Stimulated activated CD8-positive, alpha-beta memory T cell treated with anti-CD3 and anti-CD28 coated beads, Interleukin-15, amount 100 ng/mL, for 4 hours (primary cell): ENCODE measurements at places on chromosomes 3 and 15.

DNA sequence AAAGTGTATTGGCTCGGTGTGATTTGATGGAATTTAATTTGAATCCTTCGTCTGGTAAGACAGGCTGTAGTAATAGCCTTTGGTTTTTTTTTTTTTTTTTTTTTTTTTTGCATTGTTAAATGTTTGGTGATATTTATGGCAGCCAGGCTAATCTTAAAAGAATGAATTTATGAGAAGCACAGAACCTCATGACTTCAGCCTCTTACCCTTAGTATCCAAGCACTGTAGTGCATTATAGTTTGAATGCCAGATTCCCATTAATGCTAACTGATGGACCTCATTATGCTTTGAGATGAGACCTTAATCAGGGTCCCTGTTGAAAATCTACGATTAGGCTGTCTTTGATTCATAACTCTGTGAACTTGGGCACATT lies 110.6 kb upstream of the SAMMSON start:
- DNase-seq = no peak

DNA sequence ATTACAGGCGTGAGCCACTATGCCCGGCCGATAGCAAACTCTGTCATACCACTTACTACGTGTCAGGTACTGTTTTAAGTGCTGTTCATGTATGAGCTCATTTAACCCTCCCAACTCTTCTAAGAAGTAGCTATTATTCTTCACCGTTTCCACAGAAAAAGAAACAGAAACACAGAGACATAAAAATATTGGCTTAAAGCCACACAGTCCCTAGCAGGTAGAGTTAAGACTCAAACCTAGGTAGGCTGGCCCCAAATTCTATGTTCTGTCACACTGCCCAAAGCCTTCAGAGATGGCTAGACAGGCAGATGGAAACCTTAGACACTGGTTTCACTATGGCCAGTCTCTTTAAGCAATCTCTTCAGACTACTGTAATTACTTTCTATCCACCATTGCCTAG lies 149.8 kb upstream of the KCNMB2 start:
- DNase-seq = no peak

DNA sequence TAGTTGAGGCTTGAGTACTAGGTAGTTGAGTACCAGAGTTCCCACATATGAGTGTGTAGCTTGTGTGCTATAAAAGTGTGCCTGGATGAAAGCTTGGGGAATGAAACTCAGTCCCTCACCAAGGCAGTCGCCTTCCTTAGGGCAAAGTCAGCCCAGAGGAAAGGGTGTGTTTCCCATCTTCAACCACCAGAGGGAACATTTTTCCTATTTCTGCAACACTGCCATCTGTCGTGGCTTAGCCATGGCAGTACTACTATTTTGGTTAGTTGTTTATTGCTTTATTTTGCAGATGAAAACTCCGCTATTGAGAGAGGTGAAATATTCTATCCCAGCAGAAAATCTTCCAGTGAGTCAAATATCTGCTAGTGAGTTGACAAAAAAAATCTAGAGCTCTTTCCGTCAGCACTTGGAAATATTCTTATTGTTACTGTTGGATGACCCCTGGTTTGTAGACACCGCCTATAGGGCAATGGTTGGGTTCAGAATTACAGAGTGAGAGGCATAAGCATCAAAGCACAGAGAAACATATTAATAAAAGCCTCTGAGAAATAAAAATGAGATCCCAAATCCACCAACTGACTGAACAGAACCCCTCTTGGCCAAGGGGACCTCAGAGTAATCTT lies 239.9 kb downstream of the CPNE4 start:
- DNase-seq = no peak

DNA sequence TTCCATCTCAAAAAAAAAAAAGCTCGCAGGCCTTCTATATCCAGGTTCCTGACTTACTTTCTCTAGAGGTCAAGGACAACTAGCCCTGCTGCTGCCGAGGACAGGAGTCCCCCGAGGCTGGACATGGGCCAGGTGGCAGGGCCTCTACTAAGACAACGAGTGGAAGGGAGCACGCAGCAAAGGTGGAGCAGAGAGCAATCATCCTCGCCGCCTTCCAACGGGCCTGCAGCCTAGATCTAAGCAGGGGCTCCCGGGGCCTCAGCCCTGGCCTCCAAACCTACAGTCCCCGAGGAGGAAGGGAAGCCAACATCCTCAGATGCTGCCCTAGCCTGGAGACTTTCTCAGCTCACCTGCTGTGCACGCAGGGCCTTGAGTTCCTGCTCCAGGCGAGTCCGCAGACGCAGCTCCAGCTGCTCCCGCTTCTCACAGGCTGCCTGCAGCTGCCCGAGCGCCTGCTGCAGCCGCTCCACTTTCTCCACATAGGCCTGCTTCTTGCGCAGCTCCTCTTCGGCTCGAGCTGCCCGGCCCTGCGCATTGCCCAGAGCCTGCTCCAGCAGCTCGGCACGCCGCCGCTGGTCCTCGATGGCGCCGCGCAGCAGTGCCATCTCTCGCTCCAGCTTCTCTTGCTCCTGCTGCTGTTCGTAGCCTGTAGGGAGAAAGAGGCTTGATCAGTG lies 12.9 kb downstream of the AMOTL2 start:
- DNase-seq = no peak

GRCh38 chr3:58991026-58991425 lies 58.8 kb downstream of the CFAP20DC start:
- no peak for DNase-seq

DNA sequence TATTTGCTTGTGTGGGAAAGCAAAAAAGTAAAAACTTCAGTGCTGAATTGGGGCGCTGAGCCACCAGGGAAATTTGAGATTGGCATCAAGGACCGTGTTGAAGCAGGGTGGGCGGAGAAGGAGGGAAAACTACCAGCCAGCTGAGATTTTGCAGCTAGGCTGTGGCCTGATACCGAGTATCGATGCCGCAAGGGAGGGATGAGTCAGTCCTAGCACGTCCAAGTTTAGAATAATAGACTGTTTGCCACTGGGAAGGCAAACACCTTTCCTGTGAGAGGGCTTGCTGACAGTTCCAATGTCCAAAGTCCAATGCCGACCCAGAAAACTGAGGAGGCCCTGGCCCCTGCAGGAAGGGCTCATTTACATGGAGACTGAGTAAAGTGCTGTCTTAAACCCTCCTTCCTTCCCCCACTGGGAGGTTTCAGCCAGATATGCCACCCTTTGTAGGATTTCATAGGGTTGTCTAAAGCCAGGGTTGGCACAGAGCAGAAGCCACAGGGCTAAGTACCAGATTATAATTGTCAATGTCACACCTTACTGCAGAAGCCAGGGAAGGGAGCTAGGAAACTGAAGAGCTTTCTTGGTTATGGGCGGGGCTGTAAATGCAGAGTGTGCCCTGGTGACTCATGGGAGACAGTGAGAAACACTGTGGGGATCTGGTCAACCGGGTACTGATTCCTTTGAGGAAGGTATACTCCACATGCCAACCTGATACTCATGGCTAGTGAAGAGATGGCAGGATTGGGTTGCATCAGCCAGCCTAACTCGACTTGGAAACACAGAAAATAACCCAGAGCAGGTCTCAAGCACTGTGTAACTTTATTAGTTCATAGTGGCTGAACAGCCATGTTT lies 28.4 kb upstream of the PIK3CB start:
- no peak for DNase-seq

DNA sequence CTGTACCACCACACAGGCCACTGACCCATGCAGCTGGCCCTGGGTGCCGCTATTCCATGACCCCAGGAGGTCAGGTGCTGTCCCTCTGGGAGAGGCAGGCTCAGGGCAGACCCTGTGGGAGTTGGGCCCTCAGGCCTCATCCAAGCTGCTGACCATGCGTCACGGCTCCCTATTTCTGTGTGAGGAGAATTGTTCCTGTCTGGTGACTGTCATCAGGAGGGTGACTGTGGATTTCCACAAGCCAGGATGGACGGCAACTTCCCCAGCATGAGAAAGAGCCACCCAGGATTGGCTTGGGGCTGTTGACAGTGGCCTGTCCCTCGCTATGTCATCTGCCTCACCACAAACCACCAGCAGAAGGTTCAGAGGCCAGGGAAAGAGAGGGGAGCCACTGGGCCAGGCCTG lies 41.4 kb downstream of the ZDHHC19 start:
- no peak for DNase-seq

- DNase-seq = no peak
Observed at GRCh38 chr3:99315896-99316295, 322.5 kb upstream of the COL8A1 start.

DNA sequence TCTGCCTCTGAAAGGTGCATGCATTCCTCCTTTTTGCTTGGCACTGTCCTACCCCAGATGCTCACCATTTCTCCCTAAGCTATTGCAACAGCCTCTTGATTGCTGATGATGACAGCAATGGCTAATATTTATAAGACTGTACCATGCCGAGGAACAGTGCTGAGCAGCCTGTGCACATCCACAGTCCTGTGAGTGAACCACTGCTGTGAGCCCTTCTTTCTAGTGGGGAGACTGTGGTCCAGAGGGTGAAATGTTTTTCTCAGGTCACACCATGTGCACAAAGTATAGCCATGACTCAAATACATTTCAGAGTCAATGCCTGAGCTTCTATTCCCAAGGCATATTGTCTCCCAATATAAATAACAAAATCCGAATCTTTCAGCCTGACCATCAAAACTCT lies 231.2 kb upstream of the LRTM1 start:
- DNase-seq = no peak

DNA sequence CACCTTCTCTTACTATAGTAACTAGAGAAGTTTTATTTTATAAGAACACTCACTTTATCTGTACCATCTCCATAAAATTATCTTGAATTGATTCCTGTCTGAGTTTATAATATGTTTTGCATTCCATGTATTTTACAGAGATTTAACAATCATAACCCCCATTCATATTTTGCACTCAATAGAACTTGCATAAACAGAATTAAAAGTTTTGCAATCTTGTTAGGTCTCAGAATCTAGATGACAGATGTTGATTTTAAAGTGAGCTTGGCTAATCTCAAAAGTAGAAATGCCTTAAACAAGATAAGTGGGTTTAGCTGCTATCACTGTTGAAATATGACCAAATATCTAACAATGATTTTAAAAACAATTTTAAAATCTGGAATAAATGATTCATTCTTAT lies 107.9 kb upstream of the EPHA6 start:
- no peak for DNase-seq

GRCh38 chr3:86208772-86209171 lies 782.2 kb downstream of the VGLL3 start:
- DNase-seq = no peak

DNA sequence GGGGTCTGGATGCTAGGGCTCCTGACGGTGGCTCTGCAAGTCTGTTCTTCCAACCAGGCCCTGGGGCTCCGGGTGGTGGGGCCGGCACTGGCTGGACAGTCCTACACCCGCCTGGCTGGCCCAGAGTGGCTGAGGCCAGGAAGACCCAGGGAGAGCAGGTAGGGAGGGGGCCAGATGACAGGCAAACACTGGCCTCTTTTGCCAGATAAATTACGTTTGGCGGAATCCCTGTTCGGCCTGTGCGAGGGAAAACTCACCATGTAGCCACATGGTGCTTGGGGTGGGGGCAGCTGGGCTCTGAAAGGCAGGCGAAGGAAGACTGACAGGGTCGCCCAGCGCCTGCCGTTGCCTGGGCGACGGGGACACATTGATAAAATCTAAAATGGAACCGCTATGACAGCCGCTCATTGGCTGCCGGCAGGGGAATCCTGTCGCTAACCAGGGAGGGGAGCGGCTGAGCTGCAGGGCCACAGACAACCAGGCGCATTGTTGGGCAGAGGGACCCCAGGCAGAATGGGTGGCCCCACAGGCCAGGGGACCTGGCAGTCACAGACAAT lies 30.4 kb downstream of the IQSEC1 start:
- DNase-seq = no peak

- DNase-seq = no peak
Observed at GRCh38 chr3:185846037-185846436, 21.2 kb upstream of the IGF2BP2 start.

DNA sequence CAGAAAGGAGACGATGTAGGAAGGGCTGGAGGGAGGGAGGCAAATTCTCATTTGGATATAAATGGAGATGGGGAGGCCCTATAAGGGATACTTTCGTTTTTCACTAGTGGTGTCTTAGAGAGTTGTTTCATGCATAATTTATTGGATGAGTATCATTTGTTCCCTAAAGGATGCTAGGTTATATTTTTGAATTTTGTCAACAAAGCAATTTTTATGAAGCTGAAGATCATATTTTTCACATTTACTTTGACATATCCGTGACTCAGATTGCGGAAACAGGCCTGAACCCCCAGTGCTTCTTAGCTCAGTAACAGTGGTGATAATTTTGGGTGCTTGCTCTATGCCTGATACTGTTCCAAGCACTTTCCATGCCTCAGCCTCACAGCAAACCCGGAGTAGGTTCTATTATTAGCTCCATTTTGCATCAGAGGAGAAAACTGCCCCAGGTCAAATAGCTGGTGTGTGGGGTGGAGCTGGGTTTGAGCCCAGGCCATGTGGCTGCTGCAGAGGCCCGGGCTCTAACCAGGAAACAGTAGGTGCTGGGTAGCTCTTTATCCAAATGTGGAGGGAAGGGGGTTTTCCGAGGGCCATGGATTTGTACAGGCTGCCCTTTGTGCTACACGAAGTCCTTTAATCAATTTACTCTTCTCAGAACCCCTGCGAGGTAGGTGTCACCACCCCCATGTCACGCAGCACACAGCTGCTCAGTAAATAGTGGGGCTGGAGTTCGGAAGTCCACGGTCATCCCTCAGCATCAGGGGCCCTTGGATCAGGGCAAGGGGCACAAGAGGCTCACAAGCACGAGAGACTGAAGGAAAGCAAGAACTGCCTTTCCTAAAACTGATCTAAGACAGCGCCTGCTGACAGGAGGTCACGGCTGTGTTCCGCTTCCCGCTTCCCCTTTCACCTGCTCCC lies 99.1 kb downstream of the SLC49A4 start:
- DNase-seq = no peak

DNA sequence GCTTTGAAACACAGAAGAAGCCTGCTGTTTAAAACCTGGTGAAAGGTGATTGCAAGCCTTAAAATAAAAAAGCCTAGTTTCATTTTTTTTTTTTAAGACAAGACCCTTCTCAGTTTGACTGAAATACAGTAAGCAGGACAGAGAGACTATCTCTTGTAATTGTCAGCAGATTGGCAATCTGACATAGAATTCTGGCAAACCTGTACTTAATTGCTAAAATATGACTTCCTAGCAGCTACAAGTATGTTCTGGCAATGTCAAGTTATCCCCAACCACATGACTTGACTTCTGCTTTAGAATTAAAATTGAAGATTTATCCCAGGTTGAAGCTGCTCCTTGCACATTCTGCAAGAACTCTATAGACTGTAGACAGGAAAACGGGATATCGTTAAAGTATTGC lies 232.8 kb upstream of the NR2F2 start:
- DNase-seq = no peak

- DNase-seq = no peak
Observed at GRCh38 chr3:125525153-125525552, 5.2 kb upstream of the SNX4 start.

DNA sequence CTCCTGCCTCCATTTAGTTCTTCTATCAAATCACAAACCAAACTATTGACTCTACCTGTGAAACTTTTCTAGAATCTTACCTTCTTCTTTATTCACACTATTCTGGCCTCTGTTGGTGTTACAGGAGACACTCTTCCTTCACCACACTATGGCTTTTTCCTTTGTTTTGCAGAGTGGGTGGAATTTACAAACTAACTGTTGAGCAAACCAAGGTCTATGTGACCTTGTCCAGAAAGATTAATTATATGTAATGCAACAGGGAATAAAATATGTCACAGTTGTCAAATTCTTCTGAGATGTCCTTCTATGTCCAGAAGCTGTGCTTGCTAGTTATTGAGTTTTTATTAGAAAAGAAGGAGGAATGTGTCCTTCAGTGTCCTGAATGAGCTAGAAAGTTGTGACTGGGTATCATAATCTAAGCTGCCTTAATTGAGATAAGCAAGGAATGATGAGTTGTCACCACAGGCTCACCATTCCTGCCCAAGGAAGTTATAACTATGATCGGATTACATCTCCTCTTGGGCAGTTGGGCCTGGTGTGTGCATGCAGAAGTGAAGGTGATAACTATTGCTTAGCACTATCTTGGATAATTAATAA lies 21.7 kb downstream of the ARL14 start:
- DNase-seq = no peak
